Gastroesophageal sphincter (tissue), 4 donors: ENCODE measurements at places on chromosomes 5 and 9. TPM values are rescaled to one million over a fixed set of nuclear protein-coding genes. Genes with fewer than 3 reads are reported as not detected.

GRCh38 chr9:124330011-124330697 is 72.4 kb downstream of the NEK6 start:
- peak; percentile 14 for ATAC-seq

- ATAC-seq: no peak
Measured at GRCh38 chr5:148953711-148954110, 109.2 kb downstream of the SH3TC2 start.

GRCh38 chr5:100520348-100520747 is 14.8 kb upstream of the FAM174A start:
- no peak for ATAC-seq

DNA sequence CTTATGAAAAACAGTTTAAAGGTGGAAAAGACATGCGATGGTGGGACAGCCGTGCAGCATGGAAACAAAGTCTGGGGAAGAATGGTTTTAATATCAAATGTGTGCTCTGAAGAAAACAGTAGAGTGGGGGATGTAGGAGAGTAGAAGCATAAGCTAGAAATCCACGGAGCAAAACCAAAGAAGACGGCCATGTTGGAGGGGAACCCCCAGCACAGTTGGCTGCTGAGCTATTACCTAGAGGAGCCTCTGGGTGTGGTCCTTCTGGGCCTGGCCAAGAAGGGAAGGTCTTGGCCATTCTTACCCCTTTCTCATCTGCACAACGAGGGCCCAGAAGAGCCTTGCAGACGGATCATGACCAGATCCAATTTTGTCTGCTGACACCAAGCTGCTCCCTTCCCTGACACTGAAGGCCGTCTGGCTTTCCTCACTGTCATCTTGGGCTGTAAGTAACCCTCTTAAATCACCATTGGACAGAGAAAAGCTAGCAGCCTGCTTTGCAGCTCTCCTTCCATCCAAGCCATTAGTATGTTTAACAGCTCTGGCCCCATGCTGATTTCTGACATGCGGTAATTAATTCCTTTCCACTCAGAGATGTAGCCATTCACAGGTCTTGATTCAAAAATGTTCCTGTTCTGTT is 189.5 kb downstream of the SEC61B start:
- ATAC-seq: no peak

DNA sequence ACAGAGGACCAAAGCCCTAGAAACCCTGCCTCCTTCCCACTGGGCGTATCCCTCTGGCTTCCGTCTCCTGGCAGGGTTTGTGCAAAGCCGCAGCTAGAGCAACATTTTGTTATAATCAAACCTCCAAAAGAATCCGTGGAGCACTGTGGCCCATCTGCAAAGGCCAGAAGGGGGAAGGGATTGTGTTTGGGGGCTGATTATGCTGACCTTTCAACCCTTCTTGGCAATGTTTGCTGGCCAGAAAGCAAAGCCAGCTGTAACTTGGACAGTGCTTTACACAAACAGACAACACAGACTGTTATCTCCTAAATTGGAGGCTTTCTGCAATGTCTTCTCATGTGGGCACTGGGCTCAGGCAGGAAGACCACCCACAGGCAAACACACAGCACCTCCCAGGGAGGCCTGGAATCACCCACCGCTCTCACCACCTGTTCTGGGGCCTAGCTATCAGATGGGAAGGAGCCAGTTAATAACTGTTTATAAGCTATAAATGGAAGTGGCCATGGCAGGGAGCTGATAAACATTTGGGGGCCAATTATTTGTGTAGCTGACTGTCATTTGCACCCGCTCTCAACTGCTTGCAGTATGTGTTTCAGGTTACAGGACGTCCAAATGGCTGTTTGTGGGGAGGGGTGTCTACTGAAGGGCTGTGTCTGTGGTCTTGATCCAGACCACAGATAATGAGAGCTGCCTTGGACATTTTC is 121.6 kb upstream of the ERCC6L2 start:
- ATAC-seq: peak; percentile 46

- no peak for ATAC-seq
Measured at GRCh38 chr9:28342815-28343338, 769.6 kb upstream of the C9orf72 start.

- ATAC-seq: peak; percentile 27
Measured at GRCh38 chr5:72160959-72161358, 53.7 kb downstream of the MAP1B start.

DNA sequence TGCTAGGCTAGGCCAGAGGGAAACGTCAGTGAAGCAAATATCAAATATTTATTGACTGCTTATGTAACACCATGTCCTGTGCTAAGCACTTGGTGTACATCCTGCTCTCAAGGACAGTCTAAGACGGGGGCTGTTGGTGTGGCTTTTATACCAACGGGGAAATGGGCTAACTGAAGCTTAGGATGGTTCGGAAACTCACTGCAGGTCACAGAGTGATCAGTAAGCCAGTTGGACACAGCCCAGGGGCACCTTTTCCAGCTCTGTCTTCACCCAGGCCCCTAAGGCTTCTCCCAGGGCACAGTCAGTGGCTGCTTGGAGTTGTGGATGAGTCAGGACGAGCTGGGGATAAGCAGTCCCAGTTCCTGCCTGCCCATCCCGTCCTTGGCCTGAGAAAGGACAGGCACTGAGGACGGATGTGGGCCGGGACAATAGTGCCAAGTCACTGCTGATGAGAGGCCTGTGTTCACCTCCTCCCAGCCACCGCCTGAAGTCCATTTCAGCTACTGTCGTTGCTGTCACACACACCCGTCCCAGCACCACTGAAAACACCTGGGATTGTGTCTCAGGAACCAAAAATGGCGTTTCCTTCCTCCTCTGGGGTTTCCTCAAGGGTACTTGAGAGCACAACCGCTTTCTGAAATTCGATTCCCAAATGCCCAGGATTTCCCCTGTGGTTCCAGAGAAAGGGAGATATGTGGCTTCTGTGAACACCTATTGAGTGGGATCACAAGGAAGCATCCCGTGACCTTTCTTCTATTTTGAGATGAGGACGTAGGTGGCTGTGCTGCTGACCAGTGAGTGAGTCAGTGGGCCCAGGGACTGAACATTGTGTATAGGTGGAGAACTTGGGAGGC is 17.5 kb upstream of the SPRY4 start:
- ATAC-seq: no peak

- no peak for ATAC-seq
Measured at GRCh38 chr5:167579693-167580055, 711.8 kb upstream of the WWC1 start.

GRCh38 chr9:135970128-135970815 is 9.1 kb upstream of the UBAC1 start:
- no peak for ATAC-seq

DNA sequence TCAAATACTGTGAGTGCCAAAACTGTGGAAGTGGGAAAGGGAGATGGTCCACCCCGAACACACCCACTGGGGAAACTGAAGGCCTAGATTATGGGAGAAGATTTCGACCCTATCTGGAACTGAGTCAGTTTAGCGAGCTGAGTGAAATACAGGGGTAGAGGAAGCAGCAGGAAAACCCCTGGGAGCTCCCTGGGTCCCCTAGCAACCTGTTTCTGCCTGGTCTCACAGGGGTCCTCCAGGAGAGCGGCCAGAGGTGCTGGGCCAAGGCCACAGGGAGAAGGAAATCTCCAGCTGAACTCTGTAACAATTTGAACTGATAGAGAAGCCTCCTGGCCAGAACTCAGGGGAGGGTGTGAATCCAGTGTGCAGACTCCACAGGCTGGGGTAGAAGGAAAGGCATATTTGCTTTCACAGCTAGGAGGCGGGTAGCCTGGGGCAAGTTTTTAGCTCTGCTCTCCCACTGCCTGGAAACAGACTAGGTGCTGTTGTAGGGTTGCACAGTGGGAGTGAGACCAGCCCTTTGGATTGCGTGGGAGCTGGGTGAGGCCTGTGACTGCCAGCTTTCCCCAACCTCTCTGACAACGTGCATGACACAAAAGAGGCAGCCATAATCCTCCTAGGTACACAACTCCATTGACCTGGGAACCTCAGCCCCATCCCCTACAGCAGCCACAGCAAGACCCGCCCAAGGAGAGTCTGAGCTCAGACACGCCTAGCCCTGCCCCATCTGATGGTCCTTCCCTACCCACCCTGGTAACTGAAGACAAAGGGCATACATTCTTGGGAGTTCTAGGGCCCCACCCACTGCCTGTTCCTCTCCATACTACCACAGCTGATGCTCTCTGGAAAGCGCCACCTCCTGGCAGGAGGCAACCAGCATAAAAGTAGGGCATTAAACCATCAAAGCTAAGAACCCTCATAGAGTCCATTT is 78.8 kb upstream of the GPBP1 start:
- ATAC-seq: no peak

- peak; percentile 70 for ATAC-seq
Measured at GRCh38 chr5:76402886-76403765, at the start of gene IQGAP2. IQGAP2 (plus strand) TSS chr5:76403285; CDS start chr5:76403546, 261 bp downstream.

DNA sequence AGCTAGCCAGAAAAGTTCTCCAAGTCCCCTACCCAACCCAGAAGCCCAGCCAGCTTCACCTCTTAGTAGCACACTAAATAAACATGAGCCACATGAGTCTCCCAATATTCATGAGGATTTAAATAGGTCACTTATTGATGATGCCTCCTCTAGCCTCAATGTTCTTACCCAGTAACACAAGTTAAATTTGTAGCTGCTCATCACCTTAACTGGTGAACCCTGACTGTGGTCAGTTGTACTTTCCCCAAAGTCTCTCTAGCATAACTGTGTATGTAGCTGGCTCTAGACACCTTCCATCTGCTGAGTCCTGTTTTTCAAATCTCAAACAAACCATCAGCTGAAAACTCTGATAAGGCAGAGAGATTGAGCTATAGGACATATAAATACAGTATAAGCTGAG is 100.3 kb upstream of the ELAVL2 start:
- ATAC-seq: no peak

GRCh38 chr9:112873773-112874405 is 16.8 kb downstream of the SLC46A2 start:
- ATAC-seq: no peak

DNA sequence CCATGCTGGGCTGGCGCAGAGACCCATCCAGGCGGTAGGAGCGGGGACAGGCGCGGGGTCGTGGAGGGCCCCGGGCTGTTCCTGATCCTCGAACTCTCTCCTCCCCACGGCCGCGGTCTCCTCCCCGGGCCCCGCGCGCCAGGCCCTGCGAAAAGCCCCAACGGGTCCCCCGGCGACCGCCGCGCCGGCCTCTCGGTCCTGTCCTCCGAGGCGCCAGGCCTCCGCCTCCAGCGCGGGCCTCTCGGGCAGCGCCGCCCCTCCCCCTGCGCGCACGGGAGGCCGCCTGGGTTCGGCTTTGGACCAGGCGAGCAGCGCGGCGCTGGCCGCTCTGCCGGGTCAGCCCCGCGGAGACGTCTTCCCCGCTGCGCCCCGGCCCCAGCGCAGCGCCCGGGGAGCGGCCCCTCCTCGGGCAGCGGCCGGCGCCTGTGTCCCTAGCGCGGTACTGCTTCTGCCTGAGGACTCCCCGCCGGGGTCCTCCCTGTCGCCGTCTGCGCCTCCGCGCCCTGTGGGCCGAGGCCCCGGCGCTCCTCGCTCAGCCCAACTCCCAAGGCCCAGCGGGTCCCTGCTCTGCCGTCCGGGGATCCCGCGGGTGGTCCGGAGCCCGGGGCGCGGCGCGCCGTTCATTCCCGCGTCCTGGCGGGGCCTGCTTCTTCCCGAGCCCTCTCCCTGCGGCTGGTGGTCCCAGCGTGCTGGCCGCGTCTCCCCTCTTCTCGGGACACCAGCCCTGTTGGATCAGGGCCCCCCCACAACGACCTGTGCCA is 13.4 kb downstream of the COL23A1 start:
- ATAC-seq: peak; percentile 50

DNA sequence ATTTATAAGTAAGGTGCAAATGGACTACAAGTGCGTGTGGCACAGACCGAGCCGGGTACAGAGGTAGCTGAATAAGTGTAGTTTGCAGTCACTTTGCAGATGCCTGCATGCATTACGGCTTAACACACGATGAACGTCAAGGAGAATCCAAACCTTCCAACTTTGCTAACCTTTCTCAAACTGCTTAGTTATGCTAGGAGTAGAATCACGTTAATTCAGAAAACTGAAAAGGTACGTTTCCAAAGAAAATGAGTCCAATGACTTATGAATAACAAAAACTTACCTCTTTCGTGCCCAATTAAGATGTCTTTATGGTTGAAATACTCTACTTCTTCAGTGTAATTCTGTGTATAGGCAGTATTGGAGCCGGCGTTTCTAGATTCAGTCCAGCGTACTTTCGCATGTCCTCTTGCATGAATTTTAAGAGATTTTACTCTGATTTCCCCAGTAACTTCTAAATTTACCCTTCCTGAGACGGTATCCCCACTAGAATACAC is 539 bp downstream of the ARRDC3 start:
- ATAC-seq: no peak

GRCh38 chr5:17916446-17916845 is 282.2 kb downstream of the TAF11L14 start:
- ATAC-seq: no peak

IFNA5 gene
- not detected for total RNA-seq

FAM78A gene
- total RNA-seq: 2.7 TPM

LCN12 gene
- not detected for total RNA-seq

SLC6A3 gene
- not detected for total RNA-seq

TUSC1 gene
- total RNA-seq: 20.5 TPM

SLC31A2 gene
- total RNA-seq: 6.7 TPM

CD14 gene
- total RNA-seq: 20.4 TPM

NUTM2F gene
- not detected for total RNA-seq

CATSPER3 gene
- total RNA-seq: not detected

AQP7 gene
- 1.2 TPM for total RNA-seq

SHROOM1 gene
- total RNA-seq: 6.4 TPM

FAM221B gene
- total RNA-seq: not detected

SEMA5A gene
- total RNA-seq: 3.9 TPM

GRIA1 gene
- total RNA-seq: 0.47 TPM

TAS2R1 gene
- total RNA-seq: not detected

CDX1 gene
- total RNA-seq: not detected

ARID3C gene
- not detected for total RNA-seq

SOX30 gene
- total RNA-seq: not detected
